CD4-positive, alpha-beta T cell (primary cell): ENCODE measurements at places on chromosomes 16 and 17. TPM values are rescaled to one million over a fixed set of nuclear protein-coding genes. Genes with fewer than 3 reads are reported as not detected.

LHX1 gene
- total RNA-seq: not detected

GRCh38 chr16:87264634-87265033, 52.6 kb downstream of the C16orf95 start:
- H3K27me3 ChIP-seq: no peaks in the 10 kb centered on the region
- no peaks in the 10 kb centered on the region for H3K36me3 ChIP-seq
- no peak overlapping the region for H3K27ac ChIP-seq
- DNase-seq: no peak
- no peak overlapping the region for H3K4me3 ChIP-seq

GRCh38 chr16:3553138-3553923, 23.9 kb downstream of the NLRC3 start:
- peaks cover 11% of the 10 kb centered on the region for H3K4me1 ChIP-seq
- no peak overlapping the region for H3K4me3 ChIP-seq
- no peaks in the 10 kb centered on the region for H3K27me3 ChIP-seq
- DNase-seq: no peak

- H3K36me3 ChIP-seq: no peaks in the 10 kb centered on the region
- H3K27me3 ChIP-seq: no peaks in the 10 kb centered on the region
- H3K27ac ChIP-seq: no peak overlapping the region
- no peak overlapping the region for H3K4me3 ChIP-seq
- peaks cover 62% of the 10 kb centered on the region for H3K4me1 ChIP-seq
- no peak for DNase-seq
Observed at GRCh38 chr16:17379121-17379571, 91.6 kb downstream of the XYLT1 start.

- H3K36me3 ChIP-seq: no peaks in the 10 kb centered on the region
- DNase-seq: no peak
- H3K4me1 ChIP-seq: no peaks in the 10 kb centered on the region
- H3K4me3 ChIP-seq: no peak overlapping the region
Observed at GRCh38 chr16:67977005-67977404, 3.3 kb downstream of the DPEP3 start.

- H3K27me3 ChIP-seq: peaks cover 61% of the 10 kb centered on the region
- H3K4me1 ChIP-seq: peaks cover 15% of the 10 kb centered on the region
- H3K4me3 ChIP-seq: peak within 1 kb of the TSS; percentile 20
- H3K27ac ChIP-seq: no peak within 1 kb of the TSS
Observed at GRCh38 chr16:66427036-66427860, at the start of gene BEAN1. Gene BEAN1, plus strand, starts transcription at chr16:66427295. Its CDS starts 10,382 bp downstream, at chr16:66437677.

DNA sequence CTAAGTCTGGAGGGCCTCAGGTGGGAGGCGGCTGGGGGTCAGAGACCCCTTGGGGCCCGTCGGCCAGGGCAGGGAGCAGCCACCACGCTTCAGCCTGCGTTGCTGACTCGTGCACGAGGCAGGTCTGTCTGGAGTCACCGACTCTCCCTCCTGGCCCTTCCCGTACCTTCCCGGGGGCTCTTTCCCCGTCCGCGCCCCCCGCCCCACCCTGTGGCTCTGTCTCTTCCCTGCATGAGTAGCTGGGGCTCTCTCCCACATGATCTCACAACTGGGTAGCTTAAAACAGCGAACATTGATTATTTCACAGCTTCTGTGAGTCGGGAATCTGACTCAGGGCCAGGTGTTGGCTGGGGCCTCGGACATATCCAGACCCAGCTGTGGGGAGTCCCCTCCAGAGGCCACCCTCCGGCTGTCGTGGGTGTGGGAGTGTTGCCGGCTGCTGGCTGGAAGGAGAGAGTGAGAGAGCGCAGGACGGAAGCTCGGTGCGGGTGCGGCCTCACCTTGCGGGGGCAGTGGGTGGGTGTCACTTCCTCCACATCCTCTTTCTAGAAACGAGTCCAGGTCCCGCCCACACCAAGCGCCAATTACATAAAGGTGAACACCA, 17.3 kb downstream of the BAHCC1 start:
- DNase-seq: peak; percentile 42
- no peak overlapping the region for H3K27ac ChIP-seq
- no peaks in the 10 kb centered on the region for H3K36me3 ChIP-seq
- peaks cover 12% of the 10 kb centered on the region for H3K27me3 ChIP-seq
- H3K4me3 ChIP-seq: peak overlapping the region; percentile 21
